ENCODE measurements at places on chromosomes 12 and 14.
A peak's percentile ranks its signal among the peaks of the same experiment; 100 is the strongest.

DNA sequence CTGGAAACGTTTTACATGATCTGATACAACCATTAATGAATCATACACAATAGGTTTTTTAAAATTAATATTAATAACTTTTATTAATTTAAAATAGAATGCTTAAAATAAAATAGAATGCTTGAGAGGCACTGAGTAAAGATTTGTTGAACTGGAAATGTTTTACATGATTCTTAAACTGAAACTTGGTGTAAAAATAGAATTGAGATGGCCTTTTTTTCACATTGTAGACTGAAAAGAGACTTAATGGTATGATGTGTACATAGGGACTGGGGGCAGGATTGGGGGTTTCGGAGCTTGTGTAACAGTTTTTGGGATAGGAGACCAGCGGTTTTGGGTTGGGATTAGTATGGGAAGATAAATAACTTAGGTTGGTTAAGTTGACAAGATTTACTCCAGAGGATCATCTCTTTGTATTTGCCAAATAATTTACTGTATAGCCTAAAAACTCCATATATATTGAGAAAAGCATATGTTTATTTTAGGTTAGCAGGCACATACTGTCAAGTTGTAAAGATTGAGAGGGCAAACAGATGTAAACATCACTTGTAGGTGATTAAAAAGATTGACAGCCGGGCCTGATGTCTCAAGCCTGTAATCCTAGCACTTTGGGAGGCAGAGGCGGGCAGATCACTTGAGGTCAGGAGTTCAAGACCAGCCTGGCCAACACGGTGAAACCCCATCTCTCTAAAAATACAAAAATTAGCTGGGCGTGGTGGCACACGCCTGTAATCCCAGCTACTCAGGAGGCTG lies 2.0 kb upstream of the ZNF410 start:
- no peak for DNase-seq

DNA sequence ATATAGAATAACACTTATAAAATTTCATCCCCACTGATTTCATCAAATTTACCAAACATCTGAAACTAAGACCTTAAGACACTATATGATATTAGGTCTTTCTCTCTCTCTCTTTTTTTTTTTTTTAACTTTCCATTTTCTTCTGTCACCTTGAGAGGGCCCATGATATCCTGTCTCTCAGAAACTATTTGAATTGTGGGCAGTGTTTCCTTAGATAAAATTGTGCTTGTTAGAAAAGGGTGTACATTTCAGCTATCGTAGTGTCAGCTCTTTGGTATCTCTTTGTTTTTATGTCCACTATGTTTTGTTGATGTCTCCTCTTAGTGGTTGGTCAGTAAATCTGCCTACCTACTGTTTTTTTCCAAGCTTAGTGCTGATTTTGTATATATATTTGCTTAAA lies 23.8 kb downstream of the DNM1L start:
- DNase-seq, result no peak

- no peak for DNase-seq
Observed at GRCh38 chr14:37061697-37062096, 110.7 kb downstream of the SLC25A21 start.

DNA sequence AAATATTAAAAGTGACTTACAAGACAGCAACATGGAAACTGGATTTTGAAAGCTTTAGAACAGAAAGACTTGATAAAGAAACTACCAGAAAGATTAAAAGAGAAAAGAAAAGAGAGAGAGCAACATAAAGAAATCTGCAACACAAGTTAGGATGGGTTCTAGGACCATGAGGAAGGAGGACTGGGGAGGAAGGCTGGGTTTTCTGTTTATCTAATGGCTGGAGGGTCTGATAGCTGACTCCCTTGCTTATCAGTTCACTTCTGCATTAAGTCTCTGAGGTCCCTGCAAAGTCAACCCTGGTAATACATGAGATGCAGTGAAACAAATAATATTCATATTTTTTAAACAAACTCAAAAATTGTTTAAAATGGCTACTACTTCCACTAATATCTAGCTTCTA lies 90.1 kb downstream of the RPAP3 start:
- DNase-seq, result no peak

DNA sequence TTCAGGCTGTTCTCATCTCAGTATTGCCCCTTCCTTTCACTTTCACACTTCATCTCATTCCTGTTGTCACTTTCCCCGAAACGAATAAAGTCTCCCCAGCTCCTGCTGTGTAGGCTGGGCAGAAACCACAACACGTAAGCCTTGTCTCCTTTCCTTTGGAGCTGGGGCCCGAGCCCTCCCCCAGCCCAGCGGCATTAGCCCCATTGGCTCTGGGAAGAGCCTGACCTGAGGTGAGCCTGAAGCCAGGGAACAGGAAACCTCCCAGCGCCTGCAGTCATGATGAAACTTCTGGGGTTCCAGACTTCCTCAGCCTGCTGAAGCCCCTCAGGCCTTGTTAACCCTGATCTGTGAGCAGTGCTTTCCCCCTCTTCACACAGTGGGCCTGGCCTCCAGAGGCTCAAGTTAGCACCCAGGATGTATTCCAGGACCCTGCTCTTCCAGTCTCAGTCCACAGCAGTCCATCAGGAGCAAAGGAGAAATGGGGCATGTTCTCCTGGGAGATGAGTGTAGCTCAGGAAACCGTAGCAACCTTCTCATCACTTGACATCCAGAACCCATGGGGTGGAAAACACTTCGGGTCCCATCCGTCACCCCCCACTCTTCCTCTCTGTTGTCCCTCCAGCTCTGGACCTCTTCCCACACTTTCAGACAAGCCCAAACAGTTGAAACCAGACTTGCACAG lies 21.8 kb downstream of the VASH1 start:
- DNase-seq, result peak; percentile 19

GRCh38 chr12:89709995-89710872 lies 1.6 kb upstream of the ATP2B1 start:
- peak; percentile 45 for DNase-seq

DNA sequence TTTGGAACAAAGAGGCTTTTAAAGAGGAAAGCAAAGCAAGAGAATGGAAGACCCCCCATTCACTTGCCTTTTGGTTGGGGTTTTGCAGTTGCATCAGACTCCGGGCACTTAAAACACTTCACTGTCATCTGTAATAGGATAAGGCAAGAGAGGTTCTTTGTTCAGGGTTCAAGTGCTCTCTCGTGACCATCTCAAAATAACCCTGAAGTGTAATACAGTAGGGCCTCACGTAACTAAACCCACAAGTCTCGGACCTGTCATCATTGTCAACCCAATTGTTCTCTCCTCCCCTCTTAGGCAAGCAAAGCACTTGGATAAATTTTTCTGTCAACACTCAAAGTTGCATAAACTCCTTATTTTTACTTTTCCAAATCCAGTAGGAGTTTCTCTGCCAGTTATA lies 26.9 kb upstream of the MYBPC1 start:
- DNase-seq, result no peak

DNA sequence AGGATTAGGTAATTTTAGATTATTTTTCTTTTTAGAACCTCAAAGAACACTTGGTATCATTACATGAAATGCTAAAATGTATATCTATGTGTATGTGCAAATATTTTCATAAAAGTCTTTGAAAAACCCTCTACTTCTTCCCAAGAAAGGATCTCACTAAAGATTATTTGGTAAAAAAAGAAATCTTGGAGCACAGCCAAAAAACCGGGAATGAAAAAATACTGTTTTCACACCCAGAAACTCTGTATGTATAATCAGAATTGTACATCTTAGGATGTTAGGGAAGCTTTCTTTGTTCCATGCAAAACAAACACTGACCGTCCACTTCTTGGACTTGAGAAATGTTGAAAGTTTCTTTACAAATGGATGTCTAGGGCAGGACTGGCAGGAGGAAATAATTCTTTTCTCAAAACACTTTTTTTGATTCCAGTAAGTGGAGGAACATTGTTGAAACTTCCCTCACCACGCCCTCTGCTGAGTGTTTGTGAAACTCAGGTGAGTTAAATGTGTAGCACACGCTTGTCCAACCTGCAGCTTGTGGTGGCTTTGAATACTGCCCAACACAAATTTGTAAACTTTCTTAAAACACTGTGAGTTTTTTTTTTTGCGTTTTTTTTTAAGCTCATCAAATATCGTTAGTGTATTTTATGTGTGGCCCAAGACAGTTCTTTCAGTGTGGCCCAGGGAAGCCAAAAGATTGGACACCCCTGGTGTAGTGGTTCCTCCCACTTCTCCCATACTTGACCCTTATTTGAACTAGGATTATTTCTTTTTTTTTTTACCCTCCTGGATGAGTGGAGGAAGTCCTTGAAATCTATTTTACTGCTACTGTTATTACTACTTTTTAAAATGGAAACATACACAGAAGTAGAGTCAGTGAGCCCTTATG lies 26.6 kb downstream of the FBXO34 start:
- DNase-seq, result no peak

GRCh38 chr12:101838628-101839323 lies 8.0 kb upstream of the GNPTAB start:
- DNase-seq, result no peak

- DNase-seq, result peak; percentile 9
Observed at GRCh38 chr14:71142375-71143038, 235.2 kb downstream of the PCNX1 start.

DNA sequence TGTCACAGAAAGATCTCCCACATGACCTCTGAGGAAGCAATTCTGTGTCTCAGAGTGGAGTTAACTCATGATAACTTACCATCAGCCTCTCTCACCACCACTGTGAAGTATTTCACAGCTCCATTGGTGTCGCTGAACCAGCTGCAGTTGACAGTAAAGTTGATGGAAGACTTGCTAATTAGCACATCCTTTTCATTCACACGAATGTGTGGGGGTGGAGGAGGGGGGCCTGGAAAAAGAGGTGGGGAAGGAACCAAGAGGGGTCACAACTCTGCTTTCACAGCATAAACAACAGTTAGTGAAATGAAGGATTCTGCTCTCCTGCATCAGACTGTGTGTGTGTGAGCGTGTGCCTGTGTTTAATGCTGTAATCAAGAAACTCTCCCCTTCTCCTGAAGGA lies 82.1 kb downstream of the PTPRB start:
- no peak for DNase-seq

DNA sequence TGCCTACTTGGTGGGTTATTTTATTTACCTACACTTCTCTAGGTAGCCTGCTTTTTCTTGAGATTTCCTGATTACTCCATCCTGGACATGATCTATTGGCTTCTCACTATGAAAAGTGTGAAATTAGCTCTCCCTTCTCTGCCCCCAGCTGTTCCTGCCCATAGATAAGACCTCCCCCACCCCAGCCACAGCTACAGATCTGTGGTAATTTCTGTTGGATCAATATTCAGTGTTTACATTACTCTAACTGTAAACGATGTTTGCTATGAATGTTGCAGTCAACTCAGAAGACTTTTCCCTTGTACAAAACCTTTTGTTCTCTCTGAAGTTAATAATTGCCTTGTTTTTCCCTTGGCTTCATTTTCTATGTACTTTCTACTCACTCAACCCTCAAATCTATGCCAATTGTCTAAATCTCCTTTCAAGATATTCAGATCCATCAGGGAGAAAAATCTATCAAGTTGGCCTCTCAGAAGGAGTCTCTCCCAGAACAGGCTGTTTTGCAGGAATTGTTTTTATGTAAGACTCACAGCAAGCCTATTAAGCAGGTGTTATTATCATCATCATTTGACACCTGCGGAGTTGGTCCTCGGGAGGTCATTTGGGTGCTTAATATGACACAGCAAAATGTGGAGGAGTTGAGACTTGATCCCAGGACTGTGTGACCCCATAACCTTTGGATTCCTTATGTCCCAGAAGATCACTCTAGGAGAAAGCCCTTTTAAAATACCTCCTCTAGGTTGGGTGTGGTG lies 227.4 kb downstream of the SUDS3 start:
- no peak for DNase-seq

- no peak for DNase-seq
Observed at GRCh38 chr14:42523666-42524065, 917.0 kb downstream of the LRFN5 start.

GRCh38 chr14:100786131-100786530 lies 39.8 kb upstream of the MEG3 start:
- DNase-seq, result peak; percentile 43

GRCh38 chr14:74737753-74738325 lies 24.9 kb downstream of the FCF1 start:
- DNase-seq, result no peak

Measured in midbrain (tissue), 1 donor.